ENCODE measurements at places on chromosomes 4 and X.

GRCh38 chr4:11949355-11949754, 520.7 kb upstream of the HS3ST1 start:
- no peak overlapping the region for H3K4me3 ChIP-seq
- H3K27me3 ChIP-seq = no peaks in the 10 kb centered on the region
- H3K4me1 ChIP-seq = no peaks in the 10 kb centered on the region

- peak overlapping the region; percentile 17 for H3K4me3 ChIP-seq
- H3K36me3 ChIP-seq = peaks cover 7% of the 10 kb centered on the region
- DNase-seq = no peak
- H3K27me3 ChIP-seq = no peaks in the 10 kb centered on the region
These were observed 28.2 kb downstream of the HTT-AS start for GRCh38 chr4:3046162-3046561.

DNA sequence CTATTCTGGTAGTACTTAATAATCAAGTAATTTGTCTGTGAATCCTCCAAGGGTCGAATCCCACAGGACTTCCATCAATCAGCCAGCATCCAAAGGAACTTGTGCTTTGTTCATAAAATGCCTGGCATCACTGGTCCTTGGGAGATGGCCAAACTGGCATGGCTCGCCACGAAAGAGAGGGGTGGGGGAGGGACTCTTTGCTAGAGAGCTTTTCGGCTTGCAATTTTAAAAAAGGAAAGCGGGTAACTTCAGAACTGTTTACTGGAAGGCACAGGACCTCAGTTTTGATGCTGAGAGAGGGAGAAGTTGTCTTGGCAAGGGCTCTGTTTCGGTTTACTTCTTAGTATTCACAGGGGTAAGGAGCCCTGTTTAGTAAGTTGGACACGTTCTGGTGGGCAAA, 79.4 kb upstream of the FHL1 start:
- H3K36me3 ChIP-seq = no peaks in the 10 kb centered on the region
- no peak overlapping the region for H3K4me3 ChIP-seq
- DNase-seq = no peak
- H3K27me3 ChIP-seq = peaks cover 2% of the 10 kb centered on the region
- H3K27ac ChIP-seq = no peak overlapping the region
- H3K4me1 ChIP-seq = peaks cover 13% of the 10 kb centered on the region

GRCh38 chr4:176883681-176884418, 91.1 kb upstream of the VEGFC start:
- no peak overlapping the region for H3K27ac ChIP-seq
- DNase-seq = no peak
- no peaks in the 10 kb centered on the region for H3K27me3 ChIP-seq
- no peaks in the 10 kb centered on the region for H3K4me1 ChIP-seq
- H3K4me3 ChIP-seq = no peak overlapping the region

GRCh38 chr4:172726001-172726423, 442.6 kb upstream of the GALNT7 start:
- H3K4me3 ChIP-seq = no peak overlapping the region
- H3K27me3 ChIP-seq = no peaks in the 10 kb centered on the region
- no peak overlapping the region for H3K27ac ChIP-seq
- no peak for DNase-seq

- no peaks in the 10 kb centered on the region for H3K27me3 ChIP-seq
- no peak for DNase-seq
These were observed 74.7 kb downstream of the GALNT7 start for GRCh38 chr4:173243321-173243720.

DNA sequence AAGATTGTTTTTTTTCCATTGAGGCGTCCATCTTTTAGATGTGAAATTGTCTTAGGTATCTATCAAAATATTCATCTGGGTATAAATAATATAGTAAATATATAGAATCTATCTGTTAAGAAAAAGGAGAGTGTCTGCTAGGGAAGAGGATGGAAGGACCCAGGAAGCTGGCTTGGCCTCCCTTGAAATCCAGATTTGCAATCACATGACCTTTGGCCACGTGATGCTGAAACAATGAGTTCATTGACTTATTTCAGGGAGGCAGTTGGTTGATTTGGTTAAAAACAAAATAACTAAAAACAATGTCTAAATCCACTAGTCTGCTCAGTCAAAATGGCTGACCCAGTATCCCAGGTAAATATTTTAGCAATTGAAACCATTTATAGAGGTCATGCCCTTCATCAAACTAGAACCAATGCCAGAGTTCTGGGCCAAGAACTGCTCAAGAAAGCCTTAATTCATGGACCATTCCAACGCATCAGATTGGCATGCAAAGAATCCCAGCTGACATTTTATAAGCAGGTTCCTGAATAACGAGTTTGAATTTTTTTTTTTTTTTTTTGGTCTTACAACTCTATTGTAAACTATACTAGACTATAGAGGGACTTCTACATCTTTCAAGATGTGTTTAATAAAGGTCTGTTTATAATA, 172.7 kb downstream of the MID1 start:
- H3K36me3 ChIP-seq = no peaks in the 10 kb centered on the region
- H3K4me3 ChIP-seq = no peak overlapping the region
- H3K4me1 ChIP-seq = no peaks in the 10 kb centered on the region

GRCh38 chrX:94551831-94552230, 877.8 kb downstream of the FAM133A start:
- H3K27ac ChIP-seq = no peak overlapping the region
- H3K36me3 ChIP-seq = no peaks in the 10 kb centered on the region
- no peaks in the 10 kb centered on the region for H3K27me3 ChIP-seq
- H3K4me1 ChIP-seq = no peaks in the 10 kb centered on the region

DNA sequence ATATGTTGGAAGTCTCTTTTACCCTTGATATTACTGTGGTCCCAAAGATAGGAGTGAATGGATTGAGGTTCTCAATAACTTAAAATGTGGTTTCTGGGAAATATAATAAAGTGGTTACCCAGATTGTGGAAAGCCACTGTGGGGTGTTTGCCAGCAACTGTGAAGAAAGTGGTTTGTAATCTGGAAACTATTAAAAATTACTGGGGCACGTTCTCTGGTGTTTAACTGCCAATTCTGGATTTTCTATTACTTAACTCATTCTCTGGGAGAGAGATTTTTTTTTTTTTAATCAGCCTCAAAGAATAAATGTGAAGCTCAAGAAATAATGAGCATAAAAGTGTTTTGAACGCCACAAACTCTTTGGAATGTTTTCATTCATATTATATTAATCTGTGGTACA, 4.9 kb upstream of the CXCL6 start:
- no peak for DNase-seq
- no peak overlapping the region for H3K4me3 ChIP-seq
- peaks cover 2% of the 10 kb centered on the region for H3K27me3 ChIP-seq
- H3K4me1 ChIP-seq = no peaks in the 10 kb centered on the region
- H3K27ac ChIP-seq = no peak overlapping the region

- no peak overlapping the region for H3K27ac ChIP-seq
- H3K4me1 ChIP-seq = no peaks in the 10 kb centered on the region
- no peaks in the 10 kb centered on the region for H3K36me3 ChIP-seq
- H3K27me3 ChIP-seq = no peaks in the 10 kb centered on the region
- DNase-seq = no peak
These were observed 47.4 kb downstream of the NRK start for GRCh38 chrX:105869701-105870100.

GRCh38 chrX:133676344-133677122, 261.2 kb upstream of the GPC4 start:
- H3K27me3 ChIP-seq = peaks cover 1% of the 10 kb centered on the region
- no peaks in the 10 kb centered on the region for H3K4me1 ChIP-seq
- H3K27ac ChIP-seq = no peak overlapping the region
- no peak overlapping the region for H3K4me3 ChIP-seq

DNA sequence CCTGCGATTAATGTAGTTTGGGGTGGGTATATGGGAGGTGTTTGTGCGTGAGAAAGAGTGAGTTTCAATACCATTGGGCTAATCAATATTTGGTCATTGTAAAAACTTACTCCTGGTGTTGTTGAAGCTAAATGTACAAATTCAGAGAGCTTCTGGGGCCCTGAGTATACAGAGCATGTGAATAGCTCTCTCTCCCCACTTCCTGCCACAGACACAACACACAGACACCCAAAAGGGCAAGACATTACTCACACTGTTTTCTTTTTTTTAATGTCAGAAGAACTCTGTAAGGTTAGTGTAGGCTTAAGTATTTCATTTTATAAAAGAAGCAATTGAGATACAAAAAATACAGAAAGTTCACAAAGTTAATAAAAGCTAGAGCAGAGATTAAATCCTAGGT, 151.3 kb upstream of the KCNIP4 start:
- no peaks in the 10 kb centered on the region for H3K27me3 ChIP-seq
- no peak overlapping the region for H3K4me3 ChIP-seq
- no peaks in the 10 kb centered on the region for H3K36me3 ChIP-seq

DNA sequence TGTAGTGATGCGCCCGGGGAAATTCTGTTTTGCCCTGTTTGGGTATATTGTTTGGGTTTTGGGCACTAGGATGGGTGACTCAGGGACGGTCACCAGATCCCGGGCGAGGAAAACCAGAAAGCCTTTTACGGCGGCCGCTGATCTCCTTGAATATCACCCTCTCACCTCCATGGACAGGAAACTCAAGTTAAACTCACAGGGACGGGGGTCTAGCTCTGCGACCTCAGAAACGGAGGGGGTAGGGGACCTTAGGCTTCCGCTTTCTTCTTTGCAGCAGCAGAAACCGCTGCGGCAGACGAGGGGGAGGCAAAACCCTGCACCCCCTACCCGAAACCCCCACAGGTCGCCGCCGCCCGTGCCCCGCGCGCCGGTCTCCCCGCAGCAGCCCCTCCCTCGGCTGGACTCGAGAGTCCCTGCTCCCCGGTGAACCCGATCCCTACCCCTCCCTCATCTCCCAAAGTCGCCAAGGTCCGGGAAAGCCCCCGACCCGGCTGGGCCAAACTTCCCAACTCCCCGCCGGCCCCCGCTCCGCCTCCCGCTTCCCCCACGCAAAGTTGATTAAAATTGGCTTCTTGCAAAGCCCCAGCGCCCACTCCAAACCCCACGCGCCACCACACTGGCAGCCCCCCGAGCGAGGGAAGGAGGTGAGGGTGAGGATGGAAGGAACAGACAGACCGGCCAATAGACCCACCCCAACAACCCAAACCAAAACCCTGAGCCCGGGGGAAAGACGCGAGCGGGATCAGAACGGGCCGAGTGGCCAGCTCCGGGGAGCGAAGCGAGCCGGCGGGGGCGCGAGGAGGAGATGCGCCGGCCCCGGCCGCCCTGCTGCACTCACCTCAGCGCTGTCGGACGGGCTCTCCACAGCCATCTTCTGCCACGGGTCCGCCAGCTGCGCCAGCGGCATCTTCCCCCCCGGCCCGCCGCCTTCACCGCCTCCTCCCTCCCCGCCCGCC, 705 bp downstream of the RPS6KA3 start:
- peak overlapping the region; percentile 96 for H3K27ac ChIP-seq
- peaks cover 2% of the 10 kb centered on the region for H3K36me3 ChIP-seq
- DNase-seq = peak; percentile 12
- H3K27me3 ChIP-seq = no peaks in the 10 kb centered on the region
- peak overlapping the region; percentile 97 for H3K4me3 ChIP-seq
- H3K4me1 ChIP-seq = peaks cover 12% of the 10 kb centered on the region

- no peak overlapping the region for H3K4me3 ChIP-seq
- no peaks in the 10 kb centered on the region for H3K4me1 ChIP-seq
- H3K27me3 ChIP-seq = peaks cover 1% of the 10 kb centered on the region
- no peak overlapping the region for H3K27ac ChIP-seq
These were observed 15.5 kb downstream of the CPE start for GRCh38 chr4:165394275-165394674.

GRCh38 chrX:38717871-38718270, 83.4 kb upstream of the MID1IP1 start:
- no peaks in the 10 kb centered on the region for H3K36me3 ChIP-seq
- H3K4me1 ChIP-seq = peaks cover 4% of the 10 kb centered on the region
- H3K4me3 ChIP-seq = no peak overlapping the region

- H3K4me1 ChIP-seq = peaks cover 28% of the 10 kb centered on the region
- DNase-seq = no peak
- no peak overlapping the region for H3K27ac ChIP-seq
- H3K36me3 ChIP-seq = no peaks in the 10 kb centered on the region
These were observed 33.4 kb upstream of the SPON2 start for GRCh38 chr4:1205586-1206298.

DNA sequence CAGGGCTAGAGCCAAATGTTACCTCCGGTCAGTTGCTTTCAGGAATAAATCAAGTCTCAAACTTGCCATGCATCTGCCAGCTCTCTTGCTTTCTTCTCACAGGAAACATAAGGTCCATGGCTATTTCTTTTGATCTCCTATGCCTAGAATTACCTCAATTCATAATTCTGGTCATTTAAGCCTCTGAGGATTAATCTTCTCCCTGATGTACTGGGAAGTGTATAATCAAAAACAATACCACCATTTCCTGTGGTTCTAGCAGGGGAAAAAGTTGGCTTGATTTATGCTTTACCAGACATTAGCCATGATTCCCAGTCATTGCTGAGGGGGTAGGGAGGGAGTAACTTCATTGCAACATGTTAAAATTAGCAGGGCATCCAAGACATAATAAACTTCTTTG, 268.7 kb upstream of the EMCN start:
- no peaks in the 10 kb centered on the region for H3K36me3 ChIP-seq
- H3K4me3 ChIP-seq = no peak overlapping the region
- DNase-seq = no peak
- H3K27me3 ChIP-seq = peaks cover 2% of the 10 kb centered on the region
- H3K27ac ChIP-seq = no peak overlapping the region

DNA sequence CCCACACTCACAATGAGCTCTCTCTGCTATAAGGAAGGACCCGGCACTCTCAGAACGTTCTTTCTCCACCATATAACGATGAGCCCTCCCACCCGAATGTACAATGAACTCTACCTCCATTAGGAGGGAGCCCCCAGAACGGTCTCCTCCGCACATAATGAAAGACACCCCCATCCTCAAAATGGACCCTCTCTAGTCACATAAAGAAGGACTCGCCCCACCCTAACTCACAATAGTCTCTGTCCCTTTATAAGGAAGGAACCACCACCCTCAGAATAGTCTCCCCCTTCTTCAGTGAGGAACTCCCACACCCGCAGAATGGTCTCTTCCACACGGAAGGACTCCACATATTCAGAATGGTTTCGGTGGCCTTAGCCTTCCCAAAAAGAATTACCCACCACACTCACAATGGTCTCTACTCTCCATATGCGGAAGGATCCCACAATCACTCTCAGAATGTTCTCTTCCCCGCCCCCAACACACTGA, 477 bp downstream of the SLC35A2 start:
- H3K27ac ChIP-seq = peak overlapping the region; percentile 99
- no peaks in the 10 kb centered on the region for H3K27me3 ChIP-seq
- peaks cover 25% of the 10 kb centered on the region for H3K4me1 ChIP-seq
- peak overlapping the region; percentile 94 for H3K4me3 ChIP-seq

- no peaks in the 10 kb centered on the region for H3K36me3 ChIP-seq
- no peak overlapping the region for H3K4me3 ChIP-seq
- DNase-seq = no peak
- no peak overlapping the region for H3K27ac ChIP-seq
- peaks cover 3% of the 10 kb centered on the region for H3K27me3 ChIP-seq
These were observed 188.3 kb upstream of the RPS6KA3 start for GRCh38 chrX:20455001-20455400.

- no peak overlapping the region for H3K4me3 ChIP-seq
- peak; percentile 19 for DNase-seq
- peaks cover 8% of the 10 kb centered on the region for H3K27me3 ChIP-seq
- no peaks in the 10 kb centered on the region for H3K4me1 ChIP-seq
- no peaks in the 10 kb centered on the region for H3K36me3 ChIP-seq
These were observed 30.7 kb upstream of the SMARCA5 start for GRCh38 chr4:143482840-143483239.
